Ascending aorta (tissue), 2 donors: ENCODE measurements at places on chromosomes 7 and 10. TPM values are rescaled to one million over a fixed set of nuclear protein-coding genes. Genes with fewer than 3 reads are reported as not detected.
A peak's percentile ranks its signal among the peaks of the same experiment; 100 is the strongest.

The PTN gene
- 10.4 TPM for total RNA-seq

DNA sequence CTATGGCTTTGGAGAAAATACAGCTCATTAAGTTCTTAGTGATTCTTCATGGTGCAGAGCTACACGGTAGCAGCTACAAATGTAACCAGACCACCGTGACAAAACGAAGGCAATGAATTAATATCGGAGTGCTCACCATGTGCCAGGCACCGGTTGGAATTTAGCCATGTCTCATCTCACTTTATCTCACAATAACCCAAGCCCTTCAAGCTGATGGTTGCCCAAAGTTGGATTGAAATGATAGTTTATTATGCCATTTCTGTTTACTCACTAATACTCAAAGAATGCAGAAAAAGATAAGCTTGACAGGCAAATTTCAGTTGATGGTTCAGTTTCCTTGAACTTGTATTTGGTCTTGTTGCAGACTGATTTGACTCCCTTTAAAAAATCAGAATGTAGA lies 312.6 kb downstream of the SKIDA1 start:
- DNase-seq = no peak

The EBLN1 gene
- total RNA-seq = not detected

DNA sequence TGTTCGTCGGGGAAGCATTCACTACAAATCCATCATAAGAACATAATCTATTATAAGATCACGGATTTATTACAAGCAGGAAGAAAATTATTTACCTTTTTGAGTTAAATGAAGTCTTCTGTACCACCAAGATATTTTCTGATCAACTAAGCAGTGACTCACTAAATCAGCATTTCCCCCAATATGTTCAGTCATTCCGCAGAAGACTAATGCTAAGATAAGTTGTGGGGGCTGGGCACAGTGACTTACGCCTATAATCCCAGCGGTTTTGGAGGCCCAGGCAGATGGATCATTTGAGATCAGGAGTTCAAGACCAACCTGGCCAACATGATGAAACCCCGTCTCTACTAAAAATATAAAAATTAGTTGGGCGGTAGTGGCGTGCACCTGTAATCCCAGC lies 144.2 kb upstream of the EGR2 start:
- no peak for DNase-seq

The PNLIPRP2 gene
- total RNA-seq = not detected

- DNase-seq = no peak
Measured at GRCh38 chr10:125482108-125482507, 200.9 kb downstream of the TEX36 start.

The CAMK1D gene
- 4.2 TPM for total RNA-seq

- no peak for DNase-seq
Measured at GRCh38 chr10:14173706-14174594, 156.8 kb downstream of the FRMD4A start.

DNA sequence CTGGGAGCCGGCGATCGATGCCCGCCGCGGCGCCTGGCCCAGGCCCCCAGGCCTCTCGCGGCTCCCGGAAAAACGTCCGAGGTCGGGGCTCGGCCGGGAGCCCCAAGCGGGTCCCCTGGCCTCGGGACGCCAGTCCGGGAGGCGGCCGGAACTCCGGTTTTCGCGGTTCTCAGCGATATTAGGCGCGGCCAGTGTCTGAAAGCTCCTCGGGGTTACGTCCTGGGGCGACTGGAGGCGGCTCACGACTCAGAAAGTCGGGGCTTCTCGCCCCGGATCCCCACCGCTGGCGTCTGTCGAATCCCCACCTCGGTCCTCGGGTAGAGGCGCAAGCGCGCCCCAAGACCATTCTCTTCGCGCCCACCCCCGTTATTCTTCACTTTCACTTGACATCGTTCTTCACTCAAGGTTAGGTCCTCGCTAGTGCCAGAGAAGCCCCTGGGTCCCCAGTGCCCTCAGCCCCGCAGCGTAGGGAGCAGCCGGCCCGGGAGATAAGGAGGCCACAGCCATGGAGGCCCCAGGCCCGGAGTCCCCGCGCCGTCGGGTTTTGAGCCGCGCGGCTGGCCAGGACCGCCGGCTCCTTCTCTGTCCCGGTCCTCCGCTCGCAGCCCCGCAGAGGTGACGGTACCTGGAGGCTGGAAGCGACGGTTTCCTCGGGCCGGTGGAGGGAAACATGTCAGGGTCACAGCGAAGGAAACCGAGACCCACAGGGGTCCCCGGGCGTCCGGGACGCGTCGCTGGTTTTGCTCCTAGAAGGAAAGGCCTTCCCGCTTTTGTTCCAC lies 35.2 kb upstream of the EBLN1 start:
- DNase-seq = peak; percentile 67

DNA sequence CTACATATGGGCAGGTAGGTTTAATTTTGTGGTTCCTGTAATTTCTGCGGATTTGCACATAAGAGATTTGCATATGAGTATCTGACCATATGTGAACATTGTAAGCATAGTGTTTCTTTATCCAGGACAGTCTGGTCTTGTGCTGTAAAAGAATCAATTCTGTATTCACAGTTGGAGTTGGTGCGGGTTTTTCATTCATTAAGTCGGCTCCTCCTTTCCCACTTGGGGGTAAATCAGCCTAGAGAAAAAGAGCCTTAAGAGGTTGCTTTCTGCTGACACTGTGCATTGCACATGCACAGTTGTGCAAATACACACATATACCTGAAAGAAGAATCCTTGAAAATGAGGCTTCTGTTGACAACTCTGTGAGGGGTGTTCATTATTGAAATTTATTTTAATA lies 6.1 kb upstream of the CYP26C1 start:
- no peak for DNase-seq

GRCh38 chr7:146355216-146355615 lies 238.6 kb downstream of the CNTNAP2 start:
- DNase-seq = no peak

DNA sequence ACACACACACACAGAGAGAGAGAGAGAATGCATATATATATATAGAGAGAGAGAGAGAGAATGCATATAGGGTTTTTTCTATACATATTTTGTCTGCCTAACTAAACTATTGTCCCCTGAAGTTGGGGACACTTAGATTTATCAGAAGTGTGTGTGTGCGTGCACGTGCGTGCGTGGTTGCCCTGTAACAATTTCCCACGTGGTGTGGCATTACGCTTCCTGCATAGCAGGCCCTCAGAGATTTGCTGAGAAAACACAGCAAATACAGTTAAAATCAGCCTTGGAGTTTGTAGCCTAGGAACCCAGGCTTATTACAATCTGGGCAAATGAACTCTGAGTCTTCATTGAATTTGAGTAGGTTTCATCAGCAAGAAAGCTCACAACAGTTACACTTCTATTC lies 14.7 kb downstream of the RNF32 start:
- DNase-seq = no peak

The LIPJ gene
- not detected for total RNA-seq

- no peak for DNase-seq
Measured at GRCh38 chr10:63666836-63667383, 145.7 kb downstream of the REEP3 start.

DNA sequence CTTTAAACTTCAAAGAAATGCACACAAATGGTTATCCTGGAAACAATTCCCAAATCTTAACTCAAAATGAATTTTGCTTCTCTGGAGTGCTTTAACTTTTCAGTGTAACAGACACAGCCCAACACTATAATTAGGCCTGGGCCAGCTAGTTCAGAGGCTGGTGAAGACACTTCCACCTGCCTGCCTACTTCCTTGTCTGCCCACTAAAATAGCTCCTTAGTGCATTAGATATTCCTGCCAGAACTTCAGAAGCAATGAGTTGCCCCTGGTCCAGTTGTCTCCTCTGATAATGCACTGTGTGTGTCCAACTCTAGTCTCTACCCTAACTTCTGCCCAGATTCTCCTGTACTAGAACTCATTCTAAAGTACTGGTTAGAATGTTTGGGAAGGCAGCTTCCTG lies 150.9 kb upstream of the PRSS58 start:
- DNase-seq = no peak

GRCh38 chr10:74432841-74433594 lies 282.0 kb downstream of the ADK start:
- DNase-seq = no peak

DNA sequence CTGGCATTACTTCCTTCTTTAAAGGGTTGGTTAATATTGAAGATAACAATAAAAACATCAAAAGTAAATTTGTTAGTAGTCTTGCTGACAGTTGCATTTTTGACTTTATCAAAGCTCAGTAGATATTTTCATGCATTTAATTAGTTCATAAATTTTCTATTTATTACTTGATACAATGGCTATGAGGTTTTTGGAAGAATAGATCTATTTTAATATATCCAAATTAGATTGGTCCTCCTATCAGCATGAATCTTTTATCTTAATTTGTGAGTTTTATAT lies 16.4 kb downstream of the COL1A2 start:
- no peak for DNase-seq

The ATOH7 gene
- total RNA-seq = not detected

The IFIT2 gene
- 0.85 TPM for total RNA-seq

DNA sequence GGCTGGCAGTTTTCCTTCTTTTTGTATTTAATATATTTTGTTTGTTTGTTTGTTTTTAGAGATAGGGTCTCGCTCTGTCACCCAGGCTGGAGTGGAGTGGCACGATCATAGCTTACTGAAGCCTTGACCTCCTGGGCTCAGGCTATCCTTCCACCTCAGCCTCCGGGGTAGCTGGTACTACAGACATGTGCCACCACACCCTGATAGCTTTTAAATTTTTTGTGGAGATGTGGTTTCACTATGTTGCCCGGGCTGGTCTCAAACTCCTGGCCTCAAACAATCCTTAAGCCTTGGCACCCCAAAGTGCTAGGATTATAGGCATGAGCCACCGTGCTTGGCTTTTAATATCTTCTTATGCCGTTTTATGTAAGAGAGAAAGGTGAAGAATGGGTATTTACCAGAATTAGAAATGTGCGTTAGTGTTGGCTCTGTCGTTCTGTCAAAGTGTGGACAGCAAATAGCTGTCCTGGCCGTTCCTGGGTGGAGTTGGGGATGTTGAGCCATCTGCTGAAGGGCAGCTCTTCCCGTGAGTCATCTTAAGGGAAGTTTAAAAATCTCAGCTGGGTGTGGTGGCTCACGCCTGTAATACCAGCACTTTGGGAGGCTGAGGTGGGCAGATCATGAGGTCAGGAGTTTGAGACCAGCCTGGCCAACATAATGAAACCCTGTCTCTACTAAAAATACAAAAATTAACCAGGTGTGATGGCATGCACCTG lies 14.8 kb downstream of the OGDH start:
- DNase-seq = no peak

GRCh38 chr7:5404421-5404826 lies 19.2 kb downstream of the TNRC18 start:
- no peak for DNase-seq

The CNOT4 gene
- total RNA-seq = 14.8 TPM

DNA sequence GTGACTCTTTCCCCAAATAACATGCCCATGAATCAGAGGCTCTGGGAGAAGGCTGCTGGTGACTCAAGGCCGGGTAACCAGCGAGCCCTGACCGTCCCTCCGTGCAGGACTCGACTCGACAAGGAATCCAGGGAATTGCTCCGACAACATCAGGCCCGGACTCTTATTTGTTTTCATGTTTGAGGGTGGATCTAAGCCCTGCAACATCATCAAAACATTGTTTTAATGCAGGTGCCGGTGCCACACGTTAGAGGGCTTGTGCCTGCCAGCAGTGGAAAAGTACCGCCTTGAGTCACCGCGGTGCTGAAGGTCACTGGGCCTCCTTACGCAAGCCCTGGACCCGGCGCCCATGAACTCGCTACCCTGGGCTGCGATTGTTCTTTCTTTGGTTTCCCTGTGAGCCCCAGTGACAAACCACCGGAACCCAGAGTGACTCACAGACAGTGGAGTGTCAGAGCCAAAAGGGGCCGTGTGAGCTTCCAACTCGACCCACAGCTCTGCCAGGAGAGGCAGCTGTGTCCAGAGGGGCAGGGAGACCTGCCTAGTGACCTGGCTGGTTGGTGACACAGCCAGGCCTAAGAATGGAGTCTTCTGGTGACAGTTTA lies 139.4 kb upstream of the SHH start:
- no peak for DNase-seq

The DKK1 gene
- total RNA-seq = 1.6 TPM

DNA sequence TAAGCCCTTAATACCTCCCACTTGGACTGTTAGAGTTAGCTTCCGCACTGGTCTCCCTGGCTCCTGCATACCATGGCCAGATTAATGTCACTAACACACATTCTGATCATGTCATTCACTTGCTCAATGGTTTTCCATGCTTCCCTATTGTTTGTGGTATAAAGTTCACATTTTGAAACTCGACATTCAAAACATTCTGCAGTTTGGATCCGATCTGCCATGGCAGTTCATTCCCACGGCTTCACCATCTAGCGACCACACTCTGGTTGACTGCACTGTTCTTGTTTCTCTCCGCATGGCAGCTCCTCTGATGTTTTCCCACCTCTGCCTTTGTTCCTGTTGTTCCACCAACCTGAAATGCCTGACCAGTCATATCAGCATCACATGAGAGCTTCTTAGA lies 87.4 kb upstream of the WAC start:
- DNase-seq = no peak

- DNase-seq = no peak
Measured at GRCh38 chr10:62001898-62002297, 100.4 kb downstream of the ARID5B start.

DNA sequence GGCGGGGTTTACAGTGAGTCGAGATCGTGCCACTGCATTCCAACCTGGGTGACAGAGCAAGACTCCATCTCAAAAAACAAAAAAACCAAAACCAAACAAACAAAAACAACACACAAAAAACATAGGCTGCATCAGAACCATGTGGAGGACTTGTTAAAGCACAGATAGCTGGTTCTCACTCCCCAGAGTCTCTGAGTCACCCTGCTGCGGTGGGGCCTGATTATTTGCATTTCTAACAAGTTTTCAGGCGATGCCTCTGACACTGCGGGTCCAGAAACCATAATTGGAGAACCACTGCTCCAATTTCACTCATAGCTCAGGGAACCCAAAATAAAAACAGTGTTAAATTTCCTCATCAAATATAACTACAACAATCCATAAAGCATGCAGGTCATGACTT lies 816.7 kb downstream of the MAGI2 start:
- no peak for DNase-seq

- DNase-seq = no peak
Measured at GRCh38 chr7:7271094-7271874, 88.9 kb downstream of the C1GALT1 start.

DNA sequence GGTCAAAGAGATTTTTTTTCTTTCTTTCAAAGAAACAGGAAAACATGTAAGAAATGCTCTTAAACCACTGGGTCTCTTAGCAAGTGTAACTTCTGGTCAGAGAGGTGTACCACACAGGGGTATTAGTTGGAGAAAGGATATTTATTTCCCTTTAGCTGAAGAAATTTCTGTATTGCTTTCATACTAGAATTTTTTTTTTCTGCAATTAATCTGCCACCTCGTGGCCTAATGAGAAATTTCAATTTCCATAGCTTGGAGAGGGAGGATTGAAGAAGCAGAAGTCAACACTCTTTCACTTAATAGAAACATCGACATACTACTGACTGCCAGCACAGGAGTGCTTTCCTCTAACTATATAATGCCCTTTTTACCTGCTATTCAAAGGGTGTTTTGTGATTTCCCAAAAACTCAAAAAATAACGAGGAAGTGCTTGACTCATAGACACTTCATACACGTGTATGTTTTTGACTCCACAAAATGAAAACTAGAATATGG lies 177.6 kb upstream of the NAMPT start:
- DNase-seq = no peak
